ENCODE measurements at places on chromosomes 6 and 20. TPM values are rescaled to one million over a fixed set of nuclear protein-coding genes. Genes with fewer than 3 reads are reported as not detected.

The ZBTB9 gene
- total RNA-seq: 11.6 TPM

The TCF21 gene
- not detected for total RNA-seq

The ZNF334 gene
- 0.76 TPM for total RNA-seq

The FAM162B gene
- total RNA-seq: not detected

- ATAC-seq: no peak
Observed at GRCh38 chr6:108417027-108417426, 122.2 kb downstream of the AFG1L start.

GRCh38 chr6:119720160-119720559, 370.6 kb upstream of the MAN1A1 start:
- no peak for ATAC-seq

GRCh38 chr6:32969685-32970412, 1.5 kb downstream of the BRD2 start:
- ATAC-seq: peak; percentile 1

DNA sequence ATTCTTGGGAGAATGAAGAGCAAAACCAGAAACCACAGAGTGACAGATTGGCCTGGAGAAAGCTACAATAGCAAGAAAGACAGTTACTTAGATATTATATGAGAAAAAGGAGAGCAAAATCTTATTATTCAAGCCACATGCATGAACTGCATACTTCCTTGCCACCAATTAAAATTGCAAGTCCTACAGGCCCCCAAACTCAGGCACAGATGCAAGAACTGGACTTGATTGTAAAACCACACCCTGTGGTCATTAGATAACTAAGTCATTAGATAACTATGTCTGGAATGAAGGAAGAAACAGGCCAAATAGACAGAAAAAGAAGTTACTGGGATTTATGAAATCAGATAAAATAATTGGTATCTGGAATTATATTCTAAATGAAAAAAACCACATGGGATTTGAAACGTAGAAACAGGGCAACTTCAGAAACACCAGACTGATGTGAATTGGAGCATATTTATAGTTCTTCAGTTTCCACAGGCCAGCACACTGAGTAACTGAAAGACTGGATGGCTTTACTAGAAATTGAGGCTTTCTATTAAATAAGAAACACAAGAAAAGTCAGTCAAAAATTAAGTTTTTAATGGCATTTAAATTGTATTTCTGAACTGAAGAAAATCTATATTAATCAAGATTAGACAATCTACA, 49.4 kb upstream of the CARMIL1 start:
- no peak for ATAC-seq

GRCh38 chr20:49629606-49630005, 61.7 kb upstream of the PTGIS start:
- no peak for ATAC-seq

DNA sequence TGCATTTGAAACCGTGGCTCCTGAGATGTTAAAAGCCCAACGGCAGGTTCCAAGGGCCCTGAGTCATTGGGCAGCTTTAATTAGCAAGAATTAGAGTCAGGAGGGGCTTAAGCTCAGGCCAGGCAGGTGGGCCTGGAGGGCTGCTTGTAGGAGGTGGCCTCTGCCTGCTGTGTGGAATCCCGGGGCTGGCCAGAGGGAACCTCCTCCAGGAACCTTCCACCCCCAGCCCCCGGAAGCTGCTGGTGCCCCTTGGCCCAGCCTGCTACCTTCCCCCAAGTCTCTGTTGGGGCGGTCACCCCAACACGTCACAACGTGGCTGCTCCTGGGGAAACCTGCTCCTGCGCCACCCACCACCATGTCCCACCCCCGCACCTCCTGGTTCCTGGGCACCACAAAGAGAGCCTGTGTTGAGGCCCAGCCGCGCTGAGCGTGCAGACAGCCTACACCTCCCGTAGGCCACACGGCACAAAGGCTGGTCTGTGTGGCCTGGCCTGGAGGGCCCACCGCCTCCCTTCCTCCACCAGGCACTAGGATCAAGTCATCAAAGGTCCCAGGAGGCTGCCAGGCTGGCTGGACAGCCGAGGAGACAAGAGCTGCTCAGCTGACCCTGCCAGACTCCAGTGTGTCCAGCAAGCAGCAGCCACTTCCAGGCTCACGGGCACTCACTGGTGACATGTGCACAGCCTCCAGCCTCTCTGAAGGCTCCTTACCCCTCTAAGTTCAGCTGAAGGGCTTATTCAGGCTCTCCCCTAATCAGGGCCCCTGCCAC, 86.3 kb downstream of the SNX5 start:
- ATAC-seq: no peak

GRCh38 chr20:16027686-16028085, 545.6 kb downstream of the KIF16B start:
- ATAC-seq: no peak

- ATAC-seq: peak; percentile 52
Observed at GRCh38 chr20:38032585-38033329, 499 bp downstream of the TTI1 start.

- no peak for ATAC-seq
Observed at GRCh38 chr6:136706430-136706829, 85.8 kb downstream of the MAP3K5 start.

DNA sequence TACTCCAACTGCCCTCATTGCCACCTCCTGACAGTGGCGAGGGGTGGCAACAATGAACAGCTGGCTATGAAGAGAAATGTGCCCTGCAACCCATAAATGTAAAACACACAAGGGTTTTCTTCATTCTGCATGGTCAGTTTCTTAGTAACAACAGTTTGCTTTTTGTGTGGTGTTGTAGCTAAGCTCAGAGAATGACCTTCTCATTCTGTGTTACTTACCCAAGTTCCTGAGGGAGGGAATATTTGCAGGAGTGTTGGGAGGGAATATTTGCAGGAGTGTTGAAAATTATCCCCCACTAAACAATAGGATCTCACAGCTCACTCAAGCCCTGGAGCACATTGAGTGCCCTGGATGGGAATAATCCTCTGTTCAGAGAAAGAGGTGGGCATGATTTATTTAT, 456.4 kb upstream of the CDH4 start:
- ATAC-seq: no peak

GRCh38 chr20:58697201-58697866, 4.7 kb downstream of the NPEPL1 start:
- ATAC-seq: no peak

DNA sequence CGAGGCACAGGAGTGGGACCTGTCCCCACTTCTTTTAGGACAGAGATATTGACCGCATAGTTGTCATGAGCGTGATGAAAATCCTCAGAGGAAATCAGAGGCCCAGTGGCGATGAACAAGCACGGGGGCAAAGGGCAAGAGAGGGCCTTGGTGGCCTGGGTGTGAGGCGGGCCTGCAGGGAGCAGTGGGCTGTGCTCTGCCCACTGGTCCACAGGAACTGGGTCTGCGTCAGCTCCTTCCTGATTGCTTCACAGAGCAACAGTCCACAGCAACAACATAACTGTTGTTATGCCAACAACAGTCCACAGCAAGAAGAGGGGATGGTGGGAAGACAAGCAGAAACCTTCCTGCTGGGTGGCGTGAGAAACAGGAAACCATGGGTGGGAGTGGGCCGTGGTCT, 335.6 kb downstream of the ZFAND3 start:
- no peak for ATAC-seq

GRCh38 chr20:63043348-63044203, 36.8 kb upstream of the BHLHE23 start:
- ATAC-seq: no peak

DNA sequence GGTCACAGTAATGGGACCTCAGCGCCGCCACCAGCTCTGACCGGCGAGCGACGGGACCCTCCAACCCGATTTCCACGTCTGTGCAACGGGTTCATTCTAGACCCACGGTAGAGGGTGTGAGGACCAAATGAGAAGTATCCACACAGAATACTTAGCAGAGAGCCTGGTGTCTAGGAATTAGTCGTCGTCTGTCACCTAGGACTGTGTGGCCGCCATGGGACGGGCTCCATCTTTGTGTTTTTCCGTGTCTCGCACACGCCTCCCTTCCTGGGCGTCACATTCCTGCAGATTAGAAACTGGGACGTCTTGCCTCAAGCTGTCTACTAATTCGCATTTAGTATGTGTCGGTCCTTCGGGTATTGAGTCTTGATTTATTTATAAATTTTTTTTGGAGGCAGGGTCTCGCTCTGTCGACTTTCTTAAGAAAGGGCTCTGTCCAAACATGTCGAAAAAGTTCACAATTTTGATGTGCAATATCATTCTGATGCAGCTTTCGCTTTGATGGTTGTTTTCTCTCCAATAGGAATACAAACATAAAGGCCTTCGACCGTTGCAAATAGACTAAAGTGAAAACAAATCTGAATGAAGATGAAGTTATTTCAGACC, 563 bp downstream of the MGME1 start:
- ATAC-seq: peak; percentile 33

DNA sequence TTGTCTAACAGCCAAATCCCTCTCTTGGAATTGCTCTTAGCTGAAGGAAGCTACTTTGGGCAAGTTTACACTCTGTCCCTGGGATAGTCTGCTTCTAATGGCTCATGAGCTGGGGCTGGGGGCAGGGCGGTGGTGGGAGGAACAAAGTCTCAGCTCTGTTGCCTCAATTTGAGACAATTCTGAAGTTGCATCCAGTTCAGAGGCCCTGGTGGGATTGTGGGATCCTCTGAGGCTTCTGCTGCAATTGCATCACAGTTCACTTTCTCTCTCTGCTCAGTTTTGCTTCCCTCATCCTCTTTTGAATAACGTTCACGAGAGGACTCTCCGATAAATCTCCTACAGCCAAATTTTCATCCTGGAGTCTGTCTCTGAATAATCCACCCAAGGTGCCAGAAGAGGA, 440.6 kb upstream of the SLC35B3 start:
- ATAC-seq: no peak

- no peak for ATAC-seq
Observed at GRCh38 chr6:125792680-125793079, 1.9 kb downstream of the NCOA7 start.

GRCh38 chr6:142945446-142946180, 637 bp upstream of the HIVEP2 start:
- peak; percentile 5 for ATAC-seq

GRCh38 chr20:44448753-44449546, 26.7 kb upstream of the TTPAL start:
- no peak for ATAC-seq

DNA sequence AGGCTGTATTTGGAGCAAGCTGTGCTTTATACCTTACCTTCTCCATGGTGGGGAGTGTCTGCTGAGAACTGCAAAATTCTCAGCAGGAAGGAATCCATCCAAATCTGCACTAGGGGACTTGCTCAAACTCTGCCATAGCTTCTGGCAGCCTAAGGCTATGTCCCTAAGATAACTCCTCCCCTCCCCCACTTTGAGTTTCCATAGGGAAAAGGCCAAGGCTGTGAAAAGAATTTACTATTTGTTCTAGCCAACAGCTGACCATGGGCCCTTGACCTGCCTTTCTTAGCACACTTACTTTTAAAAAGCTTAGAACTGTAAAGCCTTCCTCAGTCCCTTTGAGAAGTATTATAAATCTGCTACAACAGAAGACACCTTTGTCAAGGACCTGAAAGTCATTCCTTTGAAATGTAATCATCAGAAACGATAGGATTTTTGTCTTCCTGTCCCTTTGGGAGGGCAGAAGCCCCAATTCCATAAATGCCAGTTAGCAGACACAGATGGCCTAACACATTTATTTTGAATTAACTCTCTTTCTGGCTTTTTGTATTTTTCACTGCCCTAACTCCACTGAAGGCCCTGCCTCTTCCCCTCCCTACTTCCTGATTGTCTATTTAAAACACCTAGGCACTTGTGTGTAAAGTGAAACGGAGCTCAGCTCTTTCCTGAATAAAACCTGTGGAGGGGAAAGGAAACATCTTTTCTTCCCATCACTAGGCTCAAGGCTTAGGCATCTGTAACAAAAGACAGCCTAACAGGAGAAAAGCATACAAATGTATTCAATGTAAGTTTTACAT, 157.1 kb downstream of the AKAP7 start:
- no peak for ATAC-seq

DNA sequence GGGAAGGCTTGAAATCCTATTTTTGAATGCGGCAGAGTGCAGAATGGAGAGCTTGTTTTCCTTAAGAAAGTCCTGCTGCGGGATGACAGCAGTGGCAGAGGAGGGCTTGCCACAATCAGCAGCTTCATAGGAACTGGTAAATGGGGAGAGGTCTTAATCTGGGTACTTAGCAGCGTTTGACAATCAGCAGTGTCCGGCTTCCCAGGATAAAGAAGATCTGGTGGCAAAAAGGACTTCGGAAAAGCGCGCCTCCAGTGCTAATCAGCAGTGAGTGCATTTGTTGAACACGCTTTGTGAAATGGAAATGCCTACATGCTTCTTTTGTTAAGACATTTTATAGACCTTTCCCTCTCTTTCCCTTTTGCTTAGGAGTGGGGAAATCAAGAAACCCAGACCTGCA, 735.7 kb downstream of the QKI start:
- no peak for ATAC-seq

Measured in activated T-helper 17 cell treated with anti-CD3 and anti-CD28 coated beads, Interleukin-2, amount 50 U/mL, for 72 hours (primary cell).